ENCODE measurements at places on chromosomes 7 and 10.

- no peak overlapping the region for H3K27ac ChIP-seq
- H3K4me3 ChIP-seq = no peak overlapping the region
- no peaks in the 10 kb centered on the region for H3K36me3 ChIP-seq
- DNase-seq = no peak
- no peaks in the 10 kb centered on the region for H3K27me3 ChIP-seq
Observed at GRCh38 chr7:31457551-31457950, 56.3 kb upstream of the ITPRID1 start.

DNA sequence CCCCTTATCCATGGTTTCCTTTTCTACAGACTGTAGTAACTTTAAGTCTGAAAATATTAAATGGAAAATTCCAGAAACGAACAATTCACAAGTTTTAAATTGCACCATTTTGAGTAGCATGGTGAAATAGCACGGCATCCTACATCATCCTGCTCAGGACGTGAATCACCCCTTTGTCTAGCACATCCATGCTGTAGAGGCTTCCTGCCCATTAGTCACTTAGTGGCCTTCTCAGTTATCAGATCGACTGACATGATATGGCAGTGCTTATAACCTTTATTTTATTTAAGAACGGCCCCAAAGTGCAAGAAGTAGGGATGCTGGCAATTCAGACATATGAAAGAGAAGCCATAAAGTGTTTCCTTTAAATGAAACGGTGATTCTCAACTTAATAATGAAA, 82.7 kb downstream of the CPXM2 start:
- no peaks in the 10 kb centered on the region for H3K36me3 ChIP-seq
- peaks cover 3% of the 10 kb centered on the region for H3K4me1 ChIP-seq
- H3K27ac ChIP-seq = no peak overlapping the region
- no peak overlapping the region for H3K4me3 ChIP-seq

DNA sequence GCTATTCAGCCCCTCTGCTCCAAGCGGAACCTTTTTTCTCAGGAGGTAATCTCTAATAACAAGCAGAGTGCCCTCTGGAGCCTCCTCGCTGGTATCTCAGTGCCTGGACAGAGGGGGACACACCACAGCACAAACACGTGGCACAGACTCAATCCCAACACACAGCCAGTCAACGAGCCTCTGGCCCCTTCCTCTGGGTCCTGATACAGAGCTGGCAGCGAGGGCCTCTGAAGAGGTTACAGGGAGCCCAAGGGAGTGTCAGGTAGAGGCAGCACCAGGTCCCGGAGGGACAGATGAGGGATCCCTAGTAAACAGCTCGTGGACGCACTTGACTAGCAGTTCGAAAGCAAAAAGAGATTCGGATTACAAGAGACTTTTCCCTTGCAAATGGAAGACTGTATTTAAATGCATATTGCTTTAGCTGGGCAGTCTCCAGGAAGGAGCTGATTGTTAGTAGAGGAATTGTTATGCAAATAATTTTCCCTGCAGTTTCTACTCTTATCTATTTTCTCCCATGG, 14.1 kb downstream of the CXCL12 start:
- peaks cover 4% of the 10 kb centered on the region for H3K27me3 ChIP-seq
- no peaks in the 10 kb centered on the region for H3K4me1 ChIP-seq
- no peak overlapping the region for H3K27ac ChIP-seq
- DNase-seq = no peak

DNA sequence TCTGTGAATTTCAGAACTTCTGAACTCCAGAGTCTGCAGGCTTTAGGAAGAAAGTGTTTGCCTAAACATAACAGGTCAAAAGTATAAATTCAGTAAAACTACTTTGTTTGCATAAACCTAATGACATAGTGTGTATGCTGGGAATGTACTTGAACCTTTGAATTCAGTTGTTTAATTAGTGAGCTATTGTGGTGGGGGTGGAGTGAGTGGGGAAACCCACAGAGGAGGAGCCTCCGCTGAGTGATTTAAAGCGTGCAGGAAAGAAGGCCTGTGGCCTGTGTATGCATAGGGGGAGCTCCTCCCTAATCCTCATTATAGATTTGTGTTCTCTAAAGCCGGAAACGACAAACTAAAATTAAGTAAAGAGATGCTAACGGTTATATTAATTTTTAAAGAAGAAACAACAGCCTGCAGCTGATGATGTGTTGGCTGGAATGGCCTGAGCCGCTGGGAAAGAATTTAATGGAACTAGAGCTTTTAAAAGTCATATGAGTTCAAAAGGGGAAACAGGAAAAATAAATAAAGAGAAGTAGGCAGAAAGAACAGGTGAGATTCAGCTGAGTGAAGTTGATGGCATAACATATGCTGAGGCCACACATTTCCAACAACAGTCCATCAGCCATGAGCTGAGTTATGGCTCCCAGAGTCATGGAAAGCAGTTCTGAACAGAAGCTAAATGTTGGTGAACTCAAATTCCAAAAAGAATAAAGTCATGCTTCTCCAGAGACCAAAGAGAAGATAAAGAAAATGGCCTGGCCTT, 595.0 kb downstream of the GRM8 start:
- no peaks in the 10 kb centered on the region for H3K36me3 ChIP-seq
- H3K27ac ChIP-seq = no peak overlapping the region
- H3K27me3 ChIP-seq = no peaks in the 10 kb centered on the region
- no peak overlapping the region for H3K4me3 ChIP-seq
- no peaks in the 10 kb centered on the region for H3K4me1 ChIP-seq

DNA sequence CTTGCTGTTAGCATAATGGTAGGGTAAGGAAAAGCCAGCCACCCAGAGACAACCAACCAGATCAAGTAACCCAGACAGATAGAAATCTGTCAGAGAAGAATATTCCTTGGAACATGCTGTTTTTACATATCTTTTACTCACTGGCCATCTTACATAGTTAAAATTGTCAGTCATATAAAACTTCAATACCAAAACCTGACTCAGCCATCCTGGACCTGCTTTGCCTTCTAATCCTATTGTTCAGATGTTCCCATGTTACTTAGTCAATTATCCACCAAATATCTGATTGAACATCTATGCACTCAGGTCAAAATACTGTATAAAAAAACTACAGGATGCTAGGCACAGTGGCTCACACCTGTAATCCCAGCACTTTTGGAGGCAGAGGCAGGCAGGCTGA, 466.5 kb upstream of the NRP1 start:
- no peak overlapping the region for H3K4me3 ChIP-seq
- no peaks in the 10 kb centered on the region for H3K36me3 ChIP-seq
- DNase-seq = no peak
- no peaks in the 10 kb centered on the region for H3K27me3 ChIP-seq

GRCh38 chr10:24239289-24240040, 30.5 kb downstream of the KIAA1217 start:
- H3K27ac ChIP-seq = no peak overlapping the region
- no peak overlapping the region for H3K4me3 ChIP-seq
- no peaks in the 10 kb centered on the region for H3K4me1 ChIP-seq
- DNase-seq = no peak
- no peaks in the 10 kb centered on the region for H3K36me3 ChIP-seq

- H3K36me3 ChIP-seq = peaks cover 3% of the 10 kb centered on the region
- no peak overlapping the region for H3K4me3 ChIP-seq
- no peaks in the 10 kb centered on the region for H3K27me3 ChIP-seq
- no peak for DNase-seq
- no peaks in the 10 kb centered on the region for H3K4me1 ChIP-seq
- H3K27ac ChIP-seq = no peak overlapping the region
Observed at GRCh38 chr10:132364594-132364970, 32.4 kb upstream of the PWWP2B start.

GRCh38 chr10:59079386-59080226, 96.8 kb upstream of the PHYHIPL start:
- H3K27ac ChIP-seq = no peak overlapping the region
- H3K4me1 ChIP-seq = no peaks in the 10 kb centered on the region
- H3K4me3 ChIP-seq = no peak overlapping the region
- no peaks in the 10 kb centered on the region for H3K36me3 ChIP-seq

- H3K4me1 ChIP-seq = peaks cover 52% of the 10 kb centered on the region
- no peaks in the 10 kb centered on the region for H3K27me3 ChIP-seq
- no peak overlapping the region for H3K4me3 ChIP-seq
- peak overlapping the region; percentile 99 for H3K27ac ChIP-seq
Observed at GRCh38 chr10:101062232-101063049, 652 bp downstream of the KAZALD1 start.

- no peaks in the 10 kb centered on the region for H3K27me3 ChIP-seq
- no peaks in the 10 kb centered on the region for H3K4me1 ChIP-seq
- no peak overlapping the region for H3K27ac ChIP-seq
- no peaks in the 10 kb centered on the region for H3K36me3 ChIP-seq
- H3K4me3 ChIP-seq = no peak overlapping the region
- no peak for DNase-seq
Observed at GRCh38 chr7:11404355-11404754, 427.6 kb downstream of the THSD7A start.

DNA sequence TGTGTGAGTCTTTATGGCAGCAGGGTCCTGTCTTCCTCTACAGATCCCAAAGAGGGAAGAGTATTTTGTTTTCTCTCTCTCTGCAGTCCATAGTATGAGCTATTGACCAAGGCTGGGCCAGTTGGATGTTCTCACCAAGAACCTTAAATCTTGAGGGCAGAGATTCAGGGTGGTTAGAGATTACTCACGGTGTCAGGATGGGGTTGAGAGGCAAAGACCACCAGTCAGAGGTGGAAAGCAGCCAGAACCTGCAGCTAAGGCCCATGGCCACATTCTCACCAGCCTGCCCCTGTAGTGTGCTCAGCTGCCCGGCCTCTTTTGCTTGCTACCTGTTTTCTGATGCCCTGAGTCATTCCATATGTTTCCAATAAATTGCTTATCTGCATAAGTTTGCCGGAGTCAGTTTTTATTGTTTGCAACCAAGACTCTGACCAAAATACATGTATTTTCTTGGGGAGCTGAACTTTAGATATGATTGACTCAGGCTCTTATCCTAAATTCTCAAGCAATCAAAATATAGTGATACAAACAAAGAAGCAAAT, 67.0 kb downstream of the MAP3K8 start:
- H3K27ac ChIP-seq = no peak overlapping the region
- no peaks in the 10 kb centered on the region for H3K36me3 ChIP-seq
- no peaks in the 10 kb centered on the region for H3K27me3 ChIP-seq
- DNase-seq = no peak

DNA sequence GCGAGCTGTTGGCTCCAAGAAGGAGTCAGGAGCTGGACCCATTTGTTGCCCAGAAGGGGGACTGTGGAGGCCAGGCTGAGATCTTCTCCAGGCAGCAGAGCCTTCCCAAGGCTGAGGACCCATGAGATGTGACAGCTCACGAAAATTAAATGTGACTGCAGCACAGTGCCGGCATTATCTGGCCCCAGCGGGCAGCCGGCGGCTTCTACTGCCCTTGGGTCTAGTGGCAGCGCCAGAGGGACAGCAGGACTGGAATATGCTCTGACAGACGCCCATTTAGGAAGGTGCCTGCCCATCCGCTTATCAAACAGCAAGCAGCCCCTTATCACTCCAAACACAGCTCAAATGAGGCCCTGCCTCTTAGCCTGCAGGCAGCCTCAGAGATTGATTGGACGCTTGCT, 122.9 kb upstream of the LYZL2 start:
- DNase-seq = no peak
- no peak overlapping the region for H3K4me3 ChIP-seq
- H3K27ac ChIP-seq = no peak overlapping the region
- no peaks in the 10 kb centered on the region for H3K4me1 ChIP-seq
- no peaks in the 10 kb centered on the region for H3K27me3 ChIP-seq

DNA sequence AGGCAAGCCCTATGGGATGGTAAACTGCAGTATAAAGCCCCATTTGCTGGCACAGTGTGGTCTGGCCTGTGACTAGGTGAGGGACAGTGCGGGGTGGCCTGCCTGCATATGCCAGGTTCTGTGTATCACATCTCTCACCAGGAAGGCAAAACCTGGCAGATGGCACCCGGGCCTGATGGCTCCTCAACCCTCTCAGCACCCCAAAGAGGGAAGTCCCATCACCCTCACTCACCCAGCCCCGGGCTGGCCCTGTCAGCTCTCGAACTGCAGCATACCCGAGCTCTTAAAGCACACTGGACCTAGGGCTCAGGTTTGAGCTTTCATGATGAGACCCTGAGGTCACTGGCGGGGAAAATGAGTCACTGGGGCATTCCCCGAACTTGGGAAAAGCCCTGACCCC, 130.5 kb downstream of the LHPP start:
- no peaks in the 10 kb centered on the region for H3K27me3 ChIP-seq
- DNase-seq = no peak
- H3K36me3 ChIP-seq = no peaks in the 10 kb centered on the region

GRCh38 chr7:26447116-26447515, 155.5 kb downstream of the SNX10 start:
- no peak for DNase-seq
- no peak overlapping the region for H3K4me3 ChIP-seq
- peaks cover 8% of the 10 kb centered on the region for H3K27me3 ChIP-seq

DNA sequence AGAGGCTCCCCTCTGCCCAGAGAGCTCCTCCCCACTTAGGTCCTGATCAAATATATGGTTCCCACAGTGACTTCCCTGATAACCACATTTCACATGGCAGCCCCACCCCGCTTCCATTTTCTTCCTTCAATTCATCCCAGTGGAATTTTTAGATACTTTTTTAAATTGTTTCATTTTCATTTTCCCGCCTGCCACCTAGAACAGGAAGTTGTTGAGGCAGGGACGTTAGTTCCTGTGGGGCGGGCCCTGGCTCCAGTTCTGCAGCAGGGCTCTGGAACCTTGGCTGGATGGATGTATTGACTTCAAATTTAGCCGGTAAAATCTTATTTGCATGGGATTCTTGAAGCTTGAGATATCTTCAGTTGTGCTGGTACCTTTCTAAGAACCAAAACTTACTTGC, 226.6 kb downstream of the PAXIP1 start:
- H3K27me3 ChIP-seq = no peaks in the 10 kb centered on the region
- H3K4me3 ChIP-seq = no peak overlapping the region
- H3K4me1 ChIP-seq = peaks cover 27% of the 10 kb centered on the region
- H3K36me3 ChIP-seq = no peaks in the 10 kb centered on the region

Measured in DND-41 (cell line).